ENCODE measurements at places on chromosomes 6 and 20.

DNA sequence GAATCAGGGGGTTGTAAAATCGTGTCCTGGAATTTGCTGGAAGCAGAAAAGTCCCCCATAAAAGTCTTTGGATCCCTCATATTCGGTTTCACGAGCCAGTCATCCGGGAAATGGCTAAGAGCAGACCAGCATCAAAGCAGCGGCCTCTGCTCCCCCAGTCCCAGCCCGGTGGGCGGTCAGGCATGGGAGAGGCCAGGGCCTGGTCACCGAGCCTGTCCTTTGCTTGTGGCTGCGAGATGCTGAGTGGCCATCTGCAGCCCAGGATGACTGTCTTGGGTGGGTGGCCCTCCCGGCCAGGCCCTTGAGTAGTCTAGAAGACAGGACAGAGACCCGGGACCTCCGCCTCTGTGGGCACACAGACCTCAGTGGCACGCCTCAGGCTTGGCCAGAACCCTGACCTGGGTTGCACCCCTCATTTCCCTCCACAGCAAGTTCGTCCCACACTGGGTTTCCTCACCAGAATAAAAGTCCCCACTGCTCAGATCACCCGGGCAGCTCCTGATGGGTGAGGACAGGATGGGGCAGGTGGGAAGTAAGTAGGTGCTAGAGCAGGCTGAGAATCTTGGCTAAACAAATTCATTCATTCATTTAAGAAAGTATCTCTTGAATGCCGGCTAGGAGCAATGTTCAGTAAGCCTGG lies 172.1 kb downstream of the BMP7 start:
- no peak for DNase-seq

GRCh38 chr6:147825848-147826247 lies 317.4 kb downstream of the SAMD5 start:
- no peak for DNase-seq

DNA sequence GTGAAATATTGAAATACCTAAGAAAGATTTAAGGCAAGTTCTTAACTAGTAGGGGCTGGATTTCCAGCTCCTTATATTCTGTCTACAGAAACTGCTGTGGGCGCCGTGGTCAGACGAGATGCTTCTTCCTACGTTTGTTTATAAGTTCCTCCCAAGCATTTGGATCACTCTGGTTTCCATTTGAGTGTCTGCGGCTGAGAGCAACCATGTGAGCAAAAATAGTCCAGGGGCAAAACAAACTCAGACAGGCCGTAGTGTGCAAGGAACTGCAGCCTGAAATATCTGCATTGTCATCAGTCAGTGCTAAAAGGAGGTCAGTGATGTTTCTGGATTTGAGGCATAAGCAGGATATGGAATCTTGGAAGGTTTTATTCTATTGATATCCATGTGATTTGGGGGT lies 485.9 kb upstream of the JAG1 start:
- DNase-seq = no peak

DNA sequence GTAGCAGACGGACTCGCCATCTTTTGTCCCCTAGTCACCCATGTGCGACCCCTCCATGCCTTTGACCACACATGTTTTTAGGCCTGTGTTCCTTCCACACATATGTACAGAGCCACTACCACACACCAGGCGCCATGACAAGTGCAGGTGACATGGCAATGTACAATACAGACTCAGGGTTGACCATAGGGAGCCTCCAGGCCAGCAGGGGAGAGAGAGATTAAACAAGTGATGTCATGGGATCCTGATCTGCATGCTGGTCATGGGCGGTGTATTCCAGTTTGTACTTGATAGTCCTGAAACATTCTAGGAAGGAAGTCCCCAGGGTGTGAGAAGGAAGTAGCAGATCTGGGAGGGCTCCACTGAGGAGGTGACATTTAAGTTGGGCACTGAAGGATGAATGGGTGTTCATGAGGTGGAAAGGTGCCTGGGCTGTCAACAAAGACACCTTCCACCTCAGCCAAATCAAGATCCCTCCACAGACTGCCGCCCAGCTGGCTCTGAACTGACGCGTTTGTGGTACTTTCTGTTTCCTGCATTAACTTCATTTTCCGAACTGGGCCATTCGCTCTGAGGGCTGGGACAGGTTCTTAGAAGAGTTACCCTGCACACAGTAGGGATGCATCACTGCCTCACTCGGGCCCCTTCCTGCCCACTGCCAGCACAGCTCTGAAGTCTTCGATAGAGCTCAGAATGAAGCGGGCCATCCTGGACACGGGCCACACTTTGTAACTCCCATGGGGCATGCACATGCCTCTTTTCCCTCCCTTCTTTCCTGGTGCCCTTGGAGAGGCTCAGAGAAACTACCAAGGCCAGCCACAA lies 94.0 kb downstream of the NOL4L start:
- DNase-seq = no peak

Measured in stimulated activated CD8-positive, alpha-beta memory T cell treated with anti-CD3 and anti-CD28 coated beads, Interleukin-2, amount 100 ng/mL, for 1 hour (primary cell).